ENCODE measurements at places on chromosomes 5 and 9. TPM values are rescaled to one million over a fixed set of nuclear protein-coding genes. Genes with fewer than 3 reads are reported as not detected.
A peak's percentile ranks its signal among the peaks of the same experiment; 100 is the strongest.

GRCh38 chr9:96193236-96193755, 108.7 kb downstream of the HSD17B3 start:
- no peak for DNase-seq

DNA sequence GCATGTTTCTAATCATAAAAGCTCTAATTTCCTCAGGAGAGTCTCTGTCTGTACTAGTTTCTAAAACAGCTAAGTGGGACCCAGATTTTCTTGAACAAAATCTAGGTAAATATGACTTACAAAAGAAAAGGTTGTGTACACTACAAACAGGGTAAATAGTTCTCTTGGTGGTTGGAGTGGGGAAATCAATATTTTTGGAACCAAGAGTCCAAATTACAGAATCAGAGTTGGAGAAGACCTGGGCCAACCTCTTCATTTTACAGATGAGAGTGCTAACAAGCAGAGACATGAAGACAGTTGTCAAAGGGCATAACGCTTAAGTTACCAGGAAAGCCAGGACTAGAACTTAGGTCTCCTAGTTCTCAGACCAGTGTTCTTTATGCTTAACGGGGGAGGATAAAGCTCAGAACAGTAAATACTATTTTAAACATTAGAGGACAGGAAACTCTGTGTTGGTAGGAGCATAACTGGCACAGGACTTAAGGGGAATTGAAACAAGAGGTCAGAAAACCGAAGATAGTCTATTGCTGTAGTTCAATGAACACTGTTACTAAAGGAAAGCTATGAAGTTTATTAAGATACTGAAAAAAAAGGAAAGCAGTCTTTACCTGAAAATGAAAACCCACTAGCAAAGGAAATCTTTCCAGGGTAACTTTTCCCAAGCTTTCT, 9.3 kb upstream of the GOLGA1 start:
- no peak for DNase-seq

The RALGPS1 gene
- total RNA-seq = 10.3 TPM

DNA sequence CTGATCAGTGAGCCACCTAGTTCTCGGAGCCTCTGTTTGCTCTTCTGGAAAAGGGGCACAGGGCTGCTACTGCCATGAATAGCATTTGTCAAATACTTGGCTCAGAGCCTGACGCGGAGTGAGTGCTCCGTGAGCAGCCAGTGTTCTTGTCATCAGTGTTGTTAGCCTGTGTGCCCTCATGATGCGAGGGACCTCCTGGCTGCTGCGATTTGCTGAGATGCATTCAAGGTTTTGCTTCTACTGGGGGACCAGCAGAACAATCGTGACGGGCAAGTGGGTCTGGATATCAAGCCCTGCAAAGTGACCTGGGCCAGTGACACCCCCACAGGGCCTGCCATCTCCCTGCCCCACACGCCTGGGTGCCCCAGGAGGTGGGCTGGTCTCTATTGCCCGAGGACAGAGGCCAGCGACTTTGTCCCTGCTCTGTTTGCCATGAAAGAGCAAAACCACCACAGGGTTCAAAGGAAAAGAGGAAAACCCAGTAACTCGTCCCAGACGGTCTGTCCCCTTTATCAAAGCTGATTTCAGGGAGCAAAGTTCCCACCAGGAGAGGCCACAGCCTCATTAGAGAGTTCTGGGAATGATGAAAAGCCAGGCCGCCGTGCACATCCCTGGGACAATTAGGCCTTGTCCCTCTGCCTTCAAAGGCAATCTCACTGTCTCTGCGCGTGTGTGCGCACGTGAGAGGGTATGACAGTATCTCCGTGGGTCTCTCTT, 86.5 kb upstream of the LMX1B start:
- no peak for DNase-seq

The PLK2 gene
- 15.8 TPM for total RNA-seq

The ENDOG gene
- total RNA-seq = 9.6 TPM

The PCDHGA4 gene
- total RNA-seq = not detected

DNA sequence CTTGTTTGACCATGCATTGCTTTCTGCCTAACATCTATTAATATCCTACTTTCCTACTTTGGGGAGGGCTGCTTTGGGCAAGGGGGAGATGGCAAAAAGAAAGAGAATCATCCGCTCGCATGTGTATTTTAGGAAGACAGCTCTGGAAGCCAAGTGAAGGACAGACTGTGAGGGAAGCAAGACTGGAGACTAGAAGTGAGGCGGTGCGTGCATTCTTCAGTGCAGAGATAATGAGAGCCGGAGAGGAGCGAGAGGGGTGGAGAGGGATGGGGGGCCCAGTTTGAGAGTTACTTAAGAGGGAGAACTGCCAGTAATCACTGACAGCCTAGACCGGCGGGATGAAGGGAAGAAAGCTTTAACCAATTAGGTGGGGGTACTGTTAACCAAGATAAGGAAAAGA, 151.7 kb upstream of the RAPGEF1 start:
- DNase-seq = no peak

- DNase-seq = peak; percentile 22
These were observed 13.6 kb upstream of the GM2A start for GRCh38 chr5:151239237-151239861.

GRCh38 chr5:75716715-75717081, 539 bp downstream of the POC5 start:
- DNase-seq = no peak

DNA sequence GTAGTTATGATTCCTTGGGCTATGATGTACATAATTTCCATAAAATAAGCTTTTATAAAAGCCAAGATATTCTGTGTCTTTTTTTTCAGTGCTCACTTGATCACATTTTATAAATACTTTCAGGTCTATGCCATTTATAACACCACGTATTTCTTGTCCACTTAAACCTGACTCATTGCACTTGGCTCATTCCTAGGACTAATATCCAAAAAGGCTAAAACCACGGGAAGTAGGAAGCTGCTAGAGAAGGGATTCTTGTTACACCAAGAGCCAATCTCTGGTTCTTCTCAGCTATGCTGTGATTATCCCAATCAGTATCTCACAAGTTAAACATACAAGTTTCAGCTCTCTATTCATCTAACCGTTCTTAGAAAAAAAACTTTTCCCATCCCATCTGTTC, 80.4 kb upstream of the CDH6 start:
- DNase-seq = no peak

The SPATA24 gene
- total RNA-seq = 4.4 TPM

GRCh38 chr9:111975709-111976108, 79.1 kb downstream of the UGCG start:
- peak; percentile 44 for DNase-seq

GRCh38 chr9:114884787-114885452, 45.5 kb downstream of the TNFSF8 start:
- DNase-seq = no peak

DNA sequence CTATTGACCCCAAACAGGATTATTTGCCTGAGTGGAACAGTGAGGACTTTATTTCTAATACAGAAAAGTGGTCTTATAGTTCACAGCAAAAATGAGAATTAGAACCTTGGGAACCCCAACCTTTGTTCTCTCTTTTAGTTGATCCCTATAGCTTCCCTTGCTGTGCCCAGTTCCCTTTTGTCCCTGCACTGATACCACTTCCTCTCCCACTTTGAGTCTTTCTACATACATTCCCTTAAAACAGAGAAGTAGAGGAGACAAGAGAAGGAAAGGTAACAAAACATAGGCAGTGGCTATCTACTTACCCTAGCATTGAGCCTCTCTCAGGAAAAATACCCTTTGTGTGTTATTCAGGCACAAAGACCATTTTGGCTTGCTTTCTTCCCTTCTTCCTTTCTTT, 246.4 kb downstream of the FAM114A2 start:
- no peak for DNase-seq

DNA sequence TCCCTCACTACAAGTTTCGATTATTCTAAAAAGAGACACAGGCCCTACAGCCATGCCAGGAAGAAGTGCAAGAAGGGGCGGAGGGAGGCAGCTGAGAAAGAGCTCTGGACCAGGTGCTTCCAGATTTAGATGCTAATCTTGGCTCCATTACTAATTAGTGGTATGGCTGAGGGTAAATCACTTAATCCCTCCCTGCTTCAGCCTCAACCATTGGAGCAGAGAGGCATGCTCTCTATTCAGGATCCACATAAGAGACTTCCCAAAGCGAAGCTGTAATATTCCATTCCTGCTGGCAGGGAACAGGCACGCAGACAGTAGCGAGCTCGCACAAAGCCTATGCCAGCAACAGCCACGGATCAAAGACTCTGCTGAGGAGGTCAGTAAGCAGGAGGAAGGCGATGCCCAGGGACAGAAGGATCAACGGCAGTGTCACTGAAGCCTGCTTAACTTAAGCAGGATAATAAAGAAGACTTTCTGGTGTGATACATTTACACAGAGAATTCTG, 24.2 kb downstream of the LIFR start:
- no peak for DNase-seq

GRCh38 chr5:139062910-139063663, 135.1 kb downstream of the SIL1 start:
- DNase-seq = no peak

GRCh38 chr5:10733426-10733825, 27.6 kb downstream of the DAP start:
- no peak for DNase-seq
